ENCODE measurements at places on chromosomes 1 and 21.

GRCh38 chr1:166999500-167000055 lies 10.5 kb downstream of the MAEL start:
- no peak for DNase-seq

- DNase-seq, result no peak
Measured at GRCh38 chr1:30047576-30047975, 675.8 kb downstream of the MATN1 start.

DNA sequence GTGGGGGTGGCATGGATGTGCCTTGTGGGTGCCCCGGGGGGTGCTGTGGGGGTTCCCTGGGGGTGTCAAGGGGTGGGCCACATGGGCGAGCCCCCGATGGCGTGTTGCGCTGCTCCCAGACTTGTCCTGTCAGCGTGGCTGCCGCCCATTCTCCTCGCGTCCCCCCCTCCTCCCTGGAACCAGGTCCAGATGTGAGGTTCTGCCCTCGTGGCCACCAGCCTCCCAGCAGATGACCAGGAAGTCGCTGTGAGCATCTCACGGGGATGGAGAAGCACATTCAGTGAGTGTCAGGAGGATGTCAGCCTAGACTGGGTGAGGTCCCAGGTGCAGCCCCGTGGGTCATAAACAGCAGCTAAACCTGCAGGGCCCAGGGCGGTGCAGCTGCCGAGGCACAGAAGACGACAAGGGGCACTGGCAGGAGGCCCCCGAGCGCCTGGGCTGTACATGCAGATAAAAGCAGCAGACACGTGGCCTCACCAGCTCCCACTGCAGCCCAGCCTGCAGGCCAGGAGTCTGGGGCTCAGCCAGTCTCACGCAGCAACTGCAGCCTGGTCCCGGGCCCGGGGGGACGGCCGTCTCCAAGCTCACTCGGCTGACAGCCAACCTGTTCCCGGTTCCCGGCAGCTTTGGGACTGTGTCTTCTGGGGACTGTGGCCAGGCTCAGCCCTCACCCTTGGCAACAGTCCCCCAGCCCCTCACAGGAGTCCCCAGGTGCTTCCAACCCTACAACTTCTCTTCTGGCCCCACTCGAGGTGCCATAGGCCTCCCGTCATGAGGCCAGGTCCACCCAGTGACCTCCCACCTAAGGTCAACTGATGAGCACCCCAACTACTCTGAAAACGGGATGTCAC lies 17.5 kb upstream of the COL6A2 start:
- peak; percentile 77 for DNase-seq

GRCh38 chr1:31625561-31626222 lies 8.2 kb downstream of the HCRTR1 start:
- peak; percentile 69 for DNase-seq

DNA sequence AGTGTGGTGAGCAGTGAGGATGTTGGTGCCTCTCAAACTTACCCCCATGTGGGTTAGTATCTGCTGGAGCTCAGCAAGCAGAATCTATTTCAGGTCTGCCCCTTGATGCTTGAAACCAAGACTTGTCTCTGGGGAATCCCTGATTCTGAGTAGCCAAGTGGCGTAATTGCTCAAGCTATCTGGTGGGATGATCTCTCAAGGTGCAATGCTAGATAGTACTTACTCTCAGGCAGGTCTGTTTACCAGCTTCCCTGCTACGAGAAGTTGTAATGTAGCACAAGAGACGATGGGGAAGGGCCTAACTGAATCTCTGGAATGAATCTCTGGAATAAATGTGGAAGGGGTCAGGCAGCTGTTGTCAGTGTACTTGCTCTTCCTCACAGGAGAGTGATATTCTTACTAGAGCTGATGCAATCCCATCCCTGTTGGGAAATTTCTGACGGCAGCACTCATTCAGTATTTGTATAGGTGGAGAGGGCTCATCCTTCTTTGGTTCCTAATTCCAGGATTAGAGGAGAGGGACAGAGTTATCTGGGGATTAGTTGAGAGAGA lies 65.4 kb downstream of the MACF1 start:
- peak; percentile 76 for DNase-seq

- no peak for DNase-seq
Measured at GRCh38 chr1:198943484-198944187, 304.8 kb downstream of the PTPRC start.

DNA sequence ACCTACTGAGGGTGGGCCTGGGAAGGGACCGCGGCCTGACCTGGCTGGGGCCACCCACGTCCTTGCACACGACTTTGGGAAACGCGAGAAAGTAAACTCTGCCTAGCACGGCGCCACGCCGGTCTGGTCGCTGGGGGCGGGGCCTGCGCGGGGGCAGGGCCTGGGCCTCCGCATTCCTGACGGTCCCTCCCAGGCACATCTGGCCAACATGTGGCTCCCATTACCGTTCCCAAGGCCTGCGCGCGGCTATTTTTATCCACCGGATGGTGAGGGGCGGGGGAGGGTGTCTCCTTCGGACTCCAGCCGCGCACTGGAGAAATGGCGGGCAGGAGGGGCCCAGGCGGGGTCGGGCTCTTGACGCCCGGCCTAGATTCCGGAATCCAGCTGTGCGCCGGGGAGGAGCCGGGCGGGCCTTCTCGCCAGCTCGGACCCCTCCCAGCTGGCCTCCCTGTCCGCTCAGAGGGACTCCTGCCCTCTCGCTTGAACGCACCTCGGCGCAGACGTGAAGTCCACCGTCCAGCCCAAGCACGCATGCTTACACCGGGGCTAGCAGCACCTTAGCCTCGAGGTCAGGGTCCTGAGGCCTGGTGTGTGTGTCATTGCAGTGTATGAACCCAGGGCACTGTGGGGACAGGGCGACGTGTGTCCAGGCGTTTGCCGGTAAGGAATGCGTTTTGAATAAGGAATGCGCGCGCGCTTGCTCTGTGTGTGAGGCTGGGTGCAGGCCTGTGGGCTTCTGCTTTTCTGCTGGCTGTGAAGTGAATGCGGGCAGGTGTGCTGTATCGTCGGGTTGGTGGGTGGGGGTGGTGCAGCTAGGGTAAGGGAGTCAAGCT lies 2.1 kb downstream of the EVA1B start:
- DNase-seq, result peak; percentile 94

GRCh38 chr1:5423109-5423508 lies 569.1 kb downstream of the NPHP4 start:
- DNase-seq, result no peak

GRCh38 chr21:27371975-27372331 lies 405.1 kb upstream of the ADAMTS5 start:
- DNase-seq, result peak; percentile 41

GRCh38 chr1:112356765-112357164 lies 39.2 kb upstream of the CTTNBP2NL start:
- no peak for DNase-seq

- no peak for DNase-seq
Measured at GRCh38 chr1:87702455-87702854, 373.8 kb downstream of the LMO4 start.
